ENCODE measurements at places on chromosomes 3 and 15.

- no peak for DNase-seq
Observed at GRCh38 chr3:5437783-5438323, 250.3 kb downstream of the EDEM1 start.

DNA sequence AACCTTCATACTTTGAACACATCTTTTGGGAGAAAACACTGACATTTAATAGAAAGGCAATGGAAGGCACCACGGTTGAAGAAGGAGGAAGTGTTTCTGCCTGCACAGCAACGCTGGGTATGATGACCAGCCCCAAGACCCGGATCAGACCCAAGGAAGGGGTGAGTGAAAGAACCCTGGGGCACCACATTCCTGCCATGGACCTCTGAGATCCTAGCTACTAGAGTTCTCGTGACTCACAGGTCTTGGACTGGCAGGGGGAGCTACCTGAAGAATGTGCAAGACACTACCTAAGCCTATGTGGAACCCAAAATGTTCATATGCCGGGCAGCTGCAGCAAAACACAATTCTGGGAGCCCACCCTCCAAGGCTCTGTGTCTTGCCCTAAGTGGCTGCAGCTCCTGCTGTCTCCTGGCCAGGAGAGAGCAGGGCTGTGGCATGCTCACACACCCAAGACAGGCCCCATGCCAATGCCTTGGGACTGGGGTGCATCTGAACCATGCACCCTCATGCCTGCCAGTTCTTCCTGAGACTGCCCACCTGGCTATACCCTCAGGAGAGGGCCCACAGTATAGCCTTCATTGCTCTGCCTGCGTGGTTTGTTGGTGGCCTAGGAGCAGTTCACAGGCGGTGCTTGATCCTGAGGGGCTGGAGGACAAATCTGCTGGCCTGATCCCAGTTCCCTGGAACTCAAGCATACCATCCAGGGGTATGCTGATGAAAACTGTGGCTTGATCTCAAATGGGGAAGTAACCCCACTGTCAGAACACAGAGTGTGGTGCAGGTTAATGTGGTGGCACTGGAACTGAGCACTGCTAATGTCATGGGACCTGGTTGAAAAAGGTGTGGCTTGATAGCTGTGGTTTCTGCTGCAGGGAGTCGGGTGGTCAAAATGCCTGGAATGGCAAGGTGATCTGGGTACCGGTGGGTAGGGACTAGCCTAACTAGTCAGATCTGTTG lies 353.3 kb upstream of the ARHGEF26 start:
- DNase-seq: no peak

GRCh38 chr3:12681943-12682390 lies 18.1 kb upstream of the RAF1 start:
- peak; percentile 49 for DNase-seq

DNA sequence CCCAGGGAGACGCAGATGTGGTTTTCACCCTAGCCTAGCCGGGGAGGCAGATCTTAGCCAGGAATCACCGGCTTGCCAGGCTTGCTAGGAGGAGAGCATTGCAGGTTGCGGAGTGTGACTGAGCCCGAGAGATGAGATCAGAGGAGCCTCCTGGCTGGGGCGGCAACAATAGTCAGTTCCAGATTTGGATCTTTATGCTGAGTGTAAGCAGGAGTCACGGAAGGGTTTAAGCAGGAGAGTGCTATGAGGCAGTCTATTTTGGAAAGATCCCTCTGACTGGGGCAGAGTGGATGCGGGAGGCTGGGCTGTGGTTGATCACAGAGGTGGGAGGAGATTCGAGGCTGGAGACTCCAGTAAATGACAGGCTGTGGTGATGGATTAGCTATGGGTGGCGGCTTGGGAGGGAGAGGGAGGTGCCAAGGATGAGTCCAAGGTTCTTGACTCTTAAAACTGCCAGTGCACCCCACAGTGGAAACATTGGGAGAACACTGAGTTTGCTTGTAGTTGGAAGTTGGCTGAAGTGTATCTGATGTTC lies 10.4 kb upstream of the BAHD1 start:
- DNase-seq: no peak

- no peak for DNase-seq
Observed at GRCh38 chr15:66838671-66839239, 136.7 kb downstream of the SMAD6 start.

DNA sequence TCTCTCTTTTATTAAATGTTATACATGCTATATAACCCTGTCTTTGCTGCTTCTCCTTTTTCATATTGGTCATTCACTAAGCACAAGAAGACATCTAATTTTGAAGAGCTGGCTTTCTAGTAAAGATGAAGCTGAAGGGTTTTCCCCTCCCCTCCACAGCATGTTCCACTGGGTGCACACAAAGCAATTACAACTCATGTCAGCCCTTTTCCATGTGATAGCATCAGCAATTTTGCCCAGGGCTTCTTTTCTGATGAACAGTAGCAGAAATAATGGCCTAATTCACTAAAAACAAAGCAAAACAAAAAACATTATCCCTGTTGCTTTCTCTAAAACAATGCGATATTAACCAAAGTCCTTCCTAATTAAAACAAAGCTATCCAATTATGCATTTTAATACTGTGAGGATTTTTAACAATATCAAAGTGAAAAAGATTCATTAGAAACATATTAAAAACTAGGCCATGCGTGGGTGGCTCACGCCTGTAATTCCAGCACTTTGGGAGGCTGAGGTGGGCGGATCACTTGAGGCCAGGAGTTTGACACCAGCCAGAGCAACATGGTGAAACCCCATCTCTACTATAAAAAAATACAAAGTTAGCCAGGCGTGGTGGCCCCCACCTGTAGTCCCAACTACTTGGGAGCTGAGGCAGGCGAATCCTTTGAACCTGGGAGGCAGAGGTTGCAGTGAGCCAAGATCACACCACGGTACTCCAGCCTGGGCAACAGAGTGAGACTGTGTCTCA lies 12.2 kb upstream of the PIK3R4 start:
- no peak for DNase-seq

GRCh38 chr15:77709135-77709886 lies 76.6 kb upstream of the LINGO1 start:
- DNase-seq: no peak

- no peak for DNase-seq
Observed at GRCh38 chr3:59654123-59654479, 604.3 kb upstream of the CFAP20DC start.

- DNase-seq: no peak
Observed at GRCh38 chr15:39942753-39943150, 8.8 kb downstream of the EIF2AK4 start.

DNA sequence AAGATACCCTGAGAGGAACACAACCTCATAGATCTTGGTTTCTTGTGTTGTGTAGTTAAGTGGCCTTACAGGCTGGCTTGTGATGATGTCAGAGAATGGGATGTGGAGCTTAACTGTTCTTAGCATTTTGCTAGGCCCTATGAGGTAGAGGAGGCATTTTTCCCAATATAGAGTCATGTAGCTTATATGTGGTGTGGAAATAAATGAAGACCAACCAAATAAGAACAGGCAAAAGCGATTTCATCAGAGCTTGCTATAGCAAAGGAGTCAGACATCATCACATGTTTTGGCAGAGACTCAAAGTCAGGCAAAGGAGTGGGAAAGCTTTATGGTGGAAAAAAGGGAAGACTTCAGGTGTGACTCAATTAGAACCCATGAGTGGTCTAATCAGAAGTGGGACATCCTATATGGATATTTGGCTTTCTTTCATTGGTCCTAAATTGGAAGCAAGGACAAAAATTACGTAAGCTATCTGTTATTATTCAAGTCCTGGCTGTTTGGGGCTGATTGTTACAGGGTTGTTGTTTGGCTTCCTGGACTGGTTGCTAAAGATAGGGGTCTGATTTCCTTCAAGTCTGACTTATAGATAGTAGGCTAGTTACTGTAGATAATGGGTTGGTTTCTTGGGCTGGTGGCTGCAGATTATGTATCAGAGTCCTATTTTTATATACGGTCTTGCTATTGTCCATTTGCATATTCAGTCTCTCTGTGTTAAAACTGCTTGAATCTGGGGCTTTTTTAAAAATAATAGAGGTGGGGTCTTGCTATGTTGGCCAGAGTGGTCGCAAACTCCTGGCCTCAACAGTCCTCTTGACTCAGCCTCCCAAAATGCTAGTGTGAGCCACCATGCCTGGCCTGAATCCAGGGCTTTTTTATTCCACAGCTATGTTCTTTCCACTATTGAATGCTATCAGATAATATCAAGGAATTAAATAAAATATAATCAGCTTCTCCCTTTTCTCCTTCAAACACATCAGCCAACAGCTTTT lies 30.3 kb upstream of the SETD2 start:
- no peak for DNase-seq

DNA sequence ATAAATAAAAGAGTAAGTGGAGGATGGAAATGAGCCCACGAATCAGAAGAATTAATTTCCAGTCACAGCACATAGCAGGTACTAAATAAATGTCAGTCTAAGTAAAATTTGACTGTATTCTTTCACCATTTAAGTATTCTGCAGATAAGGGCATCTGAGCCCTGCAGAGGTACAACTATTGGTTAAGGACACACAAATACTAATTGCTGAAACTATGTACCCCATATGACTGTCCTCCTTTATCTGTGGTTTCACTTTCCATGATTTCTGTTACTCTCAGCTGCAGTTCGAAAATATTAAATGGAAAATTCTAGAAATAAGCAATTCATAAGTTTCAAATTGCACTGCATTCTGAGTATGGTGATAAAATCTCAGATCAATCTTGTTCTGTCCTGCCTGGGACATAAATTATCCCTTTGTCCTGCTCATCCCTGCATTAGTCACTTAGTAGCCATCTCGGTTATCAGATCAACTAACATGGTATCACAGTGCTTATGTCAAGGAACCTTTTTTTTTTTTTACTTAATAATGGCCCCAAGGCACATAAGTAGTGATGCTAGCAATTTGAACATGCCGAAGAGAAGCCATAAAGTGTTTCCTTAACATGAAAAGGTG lies 95.1 kb downstream of the LSAMP start:
- DNase-seq: no peak

DNA sequence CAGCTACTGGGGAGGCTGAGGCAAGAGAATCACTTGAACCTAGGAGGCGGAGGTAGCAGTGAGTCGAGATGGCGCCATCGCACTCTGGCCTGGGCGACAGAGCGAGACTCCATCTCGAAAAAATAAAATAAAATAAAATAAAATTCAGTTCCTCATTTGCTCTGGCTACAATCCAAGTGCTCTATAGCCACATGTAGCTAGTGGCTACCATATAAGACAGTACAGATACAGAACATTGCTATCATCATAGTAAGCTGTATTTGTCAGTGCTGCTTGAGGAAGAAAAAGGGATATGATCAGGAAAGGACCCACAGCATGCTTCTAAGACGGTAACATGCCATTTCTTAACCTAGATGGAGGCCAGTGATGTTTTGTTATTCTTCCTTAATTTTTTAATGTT lies 88.7 kb upstream of the CDAN1 start:
- DNase-seq: no peak

DNA sequence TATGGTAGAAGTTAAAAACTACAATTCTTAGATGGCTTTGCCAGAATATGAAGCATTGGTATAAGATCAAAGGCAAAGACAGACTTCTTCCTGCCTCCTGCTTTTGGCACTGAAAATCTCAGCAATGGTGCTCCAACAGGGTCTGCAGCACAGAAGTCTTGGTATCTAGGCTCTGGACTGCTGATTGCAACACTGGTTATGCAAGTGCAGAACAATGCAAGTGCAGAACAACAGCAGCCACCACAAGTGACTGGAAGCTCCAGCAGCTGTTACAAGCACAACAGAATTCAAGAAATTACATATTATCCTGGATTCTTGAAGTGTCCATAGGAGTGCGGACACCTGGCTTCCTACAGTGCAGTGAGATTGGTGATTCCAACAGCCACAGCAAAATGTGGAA lies 33.7 kb downstream of the ZBTB20 start:
- no peak for DNase-seq

- no peak for DNase-seq
Observed at GRCh38 chr3:187778726-187779125, 33.5 kb upstream of the BCL6 start.

DNA sequence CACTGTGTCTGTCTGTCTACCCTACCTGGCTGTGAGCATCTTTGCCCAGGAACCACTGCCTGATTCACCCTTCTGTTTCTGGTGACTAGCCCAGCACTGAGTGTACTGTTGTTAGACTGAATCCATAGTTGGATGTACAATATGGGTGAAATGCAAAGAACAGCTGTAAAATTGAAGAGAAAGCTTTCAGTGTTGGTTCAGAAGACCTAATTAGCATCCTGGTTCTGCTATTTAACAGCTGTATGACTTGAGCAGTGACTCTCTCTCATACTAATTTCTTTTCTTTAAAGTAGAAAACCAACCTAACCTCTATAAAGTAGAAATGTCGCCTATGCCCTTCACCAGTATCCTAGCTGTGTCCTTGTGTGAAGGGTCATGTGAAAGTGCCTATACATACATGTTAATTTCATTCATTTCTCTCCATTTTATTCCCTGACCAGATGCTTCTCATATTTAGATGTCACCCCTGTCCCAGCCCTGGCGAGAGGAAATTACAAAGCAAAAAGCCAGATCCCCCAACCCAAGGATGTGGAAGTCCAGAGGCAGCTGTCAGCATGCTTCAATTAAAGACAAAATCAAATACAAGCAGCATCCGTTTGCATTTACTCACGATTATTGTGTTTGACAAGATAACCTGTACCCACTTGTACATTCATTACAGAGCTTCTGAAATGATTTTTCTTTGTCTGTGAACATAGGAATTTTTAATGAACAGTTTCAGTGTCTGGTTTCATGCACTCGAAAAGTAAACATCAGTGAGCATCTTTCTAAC lies 305.7 kb upstream of the ICE2 start:
- no peak for DNase-seq

- DNase-seq: no peak
Observed at GRCh38 chr3:59163953-59164352, 114.1 kb upstream of the CFAP20DC start.

- no peak for DNase-seq
Observed at GRCh38 chr3:53585049-53585448, 90.6 kb downstream of the CACNA1D start.

DNA sequence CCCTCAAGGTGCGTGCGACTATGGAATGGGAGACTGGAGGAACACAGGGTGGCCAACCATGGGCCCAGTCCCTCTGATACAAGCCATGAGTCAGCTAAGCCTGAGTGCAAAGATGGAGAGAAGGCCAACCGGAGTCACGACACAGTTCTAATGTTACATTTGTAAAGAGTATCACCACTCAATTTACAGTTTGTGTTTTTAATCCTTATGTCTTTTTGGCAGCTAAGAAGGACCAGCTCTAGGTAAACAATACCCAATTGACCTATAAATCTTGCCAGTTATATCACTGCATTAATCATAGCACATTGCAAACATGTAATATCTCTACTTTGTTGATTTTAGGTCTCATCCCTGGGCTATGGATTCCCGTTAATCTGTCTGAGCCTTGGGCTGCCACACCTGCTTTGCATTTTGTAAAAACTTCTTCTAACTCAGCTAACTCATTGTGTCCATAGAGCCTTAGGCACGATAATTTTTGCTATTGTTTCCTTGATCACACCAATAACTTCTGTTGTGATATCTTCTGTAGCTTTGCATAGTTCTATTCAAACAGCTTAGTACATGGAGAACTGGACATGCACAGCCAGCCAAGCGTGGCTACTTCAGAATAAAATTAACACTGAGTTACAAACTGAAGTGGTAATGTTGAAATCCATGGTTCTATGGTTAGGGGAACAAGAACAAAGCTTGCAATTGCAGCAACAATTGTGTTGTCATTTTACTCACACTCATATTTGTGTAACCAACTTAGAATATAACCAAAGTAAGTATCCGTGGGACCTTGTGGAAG lies 50.3 kb downstream of the LSM3 start:
- DNase-seq: no peak

- DNase-seq: no peak
Observed at GRCh38 chr3:135891121-135891520, 74.4 kb upstream of the PPP2R3A start.

Measured in AG09319 (cell line).